Upper lobe of right lung (tissue), 1 donor: ENCODE measurements at places on chromosomes 11 and 22.
A peak's percentile ranks its signal among the peaks of the same experiment; 100 is the strongest.

GRCh38 chr11:86608251-86608799, 64.1 kb downstream of the ME3 start:
- no peaks in the 10 kb centered on the region for H3K36me3 ChIP-seq
- peak overlapping the region; percentile 5 for H3K27ac ChIP-seq
- peak overlapping the region; percentile 4 for H3K4me3 ChIP-seq
- no peaks in the 10 kb centered on the region for H3K27me3 ChIP-seq
- peak; percentile 73 for DNase-seq
- H3K4me1 ChIP-seq = peaks cover 18% of the 10 kb centered on the region

DNA sequence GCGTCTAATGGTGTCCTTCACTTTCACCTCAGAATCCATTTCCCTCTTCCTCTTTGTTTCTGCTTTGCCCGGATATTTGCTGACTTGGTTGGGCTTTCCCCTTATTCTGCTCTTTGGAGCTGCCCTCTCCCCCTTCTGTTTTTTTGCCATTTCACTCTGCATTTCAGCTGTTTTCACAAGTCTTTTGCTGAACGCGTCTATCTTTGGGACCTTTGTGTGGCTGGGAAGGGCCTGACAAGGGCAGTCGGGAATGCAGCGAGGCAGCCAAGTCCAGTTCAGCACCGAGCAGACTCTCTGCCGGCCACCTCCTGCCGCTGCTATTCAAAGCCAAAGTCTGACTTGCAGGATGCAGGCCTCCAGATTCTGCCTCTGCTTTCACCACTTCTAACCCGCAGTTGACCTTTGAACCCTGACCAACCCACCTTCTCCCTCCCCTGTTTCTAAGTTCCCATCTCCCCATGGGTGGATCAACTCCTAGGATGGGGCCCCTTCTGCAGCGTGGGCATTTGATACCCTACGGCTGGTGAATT, 38.2 kb downstream of the FEZ1 start:
- DNase-seq = no peak
- no peak overlapping the region for H3K4me3 ChIP-seq
- peaks cover 3% of the 10 kb centered on the region for H3K4me1 ChIP-seq
- no peaks in the 10 kb centered on the region for H3K36me3 ChIP-seq

DNA sequence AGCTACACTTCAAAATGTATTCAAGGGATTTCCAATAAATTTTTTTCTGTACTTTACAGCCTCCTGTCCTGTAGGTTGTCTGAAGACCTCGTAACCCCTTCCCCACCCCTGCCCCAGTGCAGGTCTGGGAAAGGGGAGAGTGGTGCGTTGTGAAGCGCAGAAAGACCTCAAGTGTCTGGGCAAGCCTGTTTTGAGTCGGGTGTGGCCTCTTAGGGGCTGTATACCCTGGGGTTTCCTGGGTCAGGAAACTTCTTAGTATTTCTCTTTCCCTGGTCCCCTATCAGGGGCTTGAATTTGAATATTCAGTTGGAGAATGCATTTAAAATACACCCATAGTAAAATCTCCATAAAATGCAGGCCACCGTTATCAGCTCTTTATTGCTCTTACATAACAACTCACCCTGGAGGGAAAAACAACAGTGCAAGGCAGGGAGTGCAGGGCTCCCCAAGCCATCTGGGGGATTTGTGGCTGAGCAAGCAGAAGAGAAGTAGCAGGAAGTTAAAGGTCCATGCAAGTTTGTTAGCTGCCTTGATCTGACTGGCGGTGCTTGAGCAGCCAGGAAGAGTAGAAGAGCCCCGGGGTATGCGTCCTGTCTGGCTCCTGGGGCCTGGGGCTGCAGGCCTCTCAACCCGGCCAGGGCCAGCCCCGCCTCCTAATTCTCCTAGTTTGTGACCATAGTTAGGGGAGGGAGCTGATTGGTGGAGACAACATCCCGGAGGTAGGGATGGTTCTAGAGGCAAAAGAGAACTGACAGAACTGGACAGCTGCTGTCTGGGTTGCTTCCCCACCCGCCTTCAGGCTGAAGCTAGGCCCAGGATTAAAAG, 25.7 kb downstream of the ARHGAP1 start:
- DNase-seq = peak; percentile 64
- H3K36me3 ChIP-seq = peaks cover 75% of the 10 kb centered on the region
- H3K27me3 ChIP-seq = no peaks in the 10 kb centered on the region
- no peak overlapping the region for H3K4me3 ChIP-seq

- H3K4me3 ChIP-seq = no peak overlapping the region
- peak overlapping the region; percentile 76 for H3K27ac ChIP-seq
- no peaks in the 10 kb centered on the region for H3K27me3 ChIP-seq
These were observed 113.6 kb downstream of the MICAL2 start for GRCh38 chr11:12223771-12224536.

DNA sequence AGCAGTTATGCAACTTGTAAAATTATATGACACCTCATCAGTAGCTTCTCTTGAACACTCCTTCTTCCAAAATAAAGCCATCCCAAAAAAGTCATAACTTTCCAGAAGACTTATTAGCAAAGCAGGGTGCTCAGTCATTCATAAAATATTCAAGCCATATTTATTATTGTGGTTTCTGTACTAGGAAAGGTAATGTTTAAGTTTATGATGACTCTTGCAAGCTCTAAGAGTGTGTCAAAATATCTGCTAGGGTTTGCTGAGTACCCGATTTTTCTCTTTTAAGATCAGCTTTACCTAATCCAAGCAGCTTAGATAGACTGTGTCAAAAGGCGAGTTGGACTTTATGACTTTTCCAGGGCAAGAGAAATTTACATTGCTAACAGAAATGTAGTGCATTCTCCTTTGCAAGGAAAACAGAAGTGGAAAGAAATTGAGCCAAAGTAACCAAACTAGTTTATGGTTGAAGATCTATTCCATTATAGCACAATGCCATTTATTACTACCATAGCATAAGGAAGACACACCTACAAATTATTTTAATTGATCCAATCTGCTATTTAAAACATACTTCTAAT, 98.0 kb upstream of the SOX6 start:
- no peak overlapping the region for H3K4me3 ChIP-seq
- no peaks in the 10 kb centered on the region for H3K36me3 ChIP-seq
- no peak overlapping the region for H3K27ac ChIP-seq
- H3K4me1 ChIP-seq = no peaks in the 10 kb centered on the region
- no peak for DNase-seq
- H3K27me3 ChIP-seq = no peaks in the 10 kb centered on the region

- no peak overlapping the region for H3K4me3 ChIP-seq
- H3K27ac ChIP-seq = no peak overlapping the region
- H3K36me3 ChIP-seq = no peaks in the 10 kb centered on the region
- no peaks in the 10 kb centered on the region for H3K4me1 ChIP-seq
- DNase-seq = peak; percentile 56
- no peaks in the 10 kb centered on the region for H3K27me3 ChIP-seq
These were observed 89.6 kb downstream of the PHF21B start for GRCh38 chr22:44920183-44920582.

- no peaks in the 10 kb centered on the region for H3K27me3 ChIP-seq
- DNase-seq = no peak
- H3K4me3 ChIP-seq = no peak overlapping the region
- H3K36me3 ChIP-seq = no peaks in the 10 kb centered on the region
- no peaks in the 10 kb centered on the region for H3K4me1 ChIP-seq
These were observed 7.6 kb upstream of the PGA3 start for GRCh38 chr11:61195719-61196118.

DNA sequence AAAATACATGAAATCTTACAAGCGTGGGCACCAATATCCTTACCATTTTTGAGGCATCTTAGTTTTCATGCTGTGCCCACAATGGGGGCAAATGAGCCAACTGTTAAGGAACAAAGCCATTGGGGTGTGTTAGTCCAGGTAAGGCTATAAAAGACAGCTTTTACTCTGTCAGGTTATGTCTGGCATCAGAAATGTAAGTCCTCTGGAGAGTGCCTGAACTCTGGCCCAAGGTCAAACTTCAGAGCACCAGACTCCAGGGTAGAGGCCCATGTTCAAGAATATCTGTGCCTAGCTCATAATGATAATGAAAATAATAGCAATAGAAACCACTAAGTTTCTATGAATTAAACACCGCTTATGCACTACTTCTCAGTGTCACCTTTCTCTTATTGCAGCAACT, 105.5 kb downstream of the CSNK2A3 start:
- no peak for DNase-seq
- H3K27me3 ChIP-seq = no peaks in the 10 kb centered on the region
- H3K4me3 ChIP-seq = no peak overlapping the region
- H3K36me3 ChIP-seq = no peaks in the 10 kb centered on the region
- no peak overlapping the region for H3K27ac ChIP-seq
- H3K4me1 ChIP-seq = peaks cover 11% of the 10 kb centered on the region

DNA sequence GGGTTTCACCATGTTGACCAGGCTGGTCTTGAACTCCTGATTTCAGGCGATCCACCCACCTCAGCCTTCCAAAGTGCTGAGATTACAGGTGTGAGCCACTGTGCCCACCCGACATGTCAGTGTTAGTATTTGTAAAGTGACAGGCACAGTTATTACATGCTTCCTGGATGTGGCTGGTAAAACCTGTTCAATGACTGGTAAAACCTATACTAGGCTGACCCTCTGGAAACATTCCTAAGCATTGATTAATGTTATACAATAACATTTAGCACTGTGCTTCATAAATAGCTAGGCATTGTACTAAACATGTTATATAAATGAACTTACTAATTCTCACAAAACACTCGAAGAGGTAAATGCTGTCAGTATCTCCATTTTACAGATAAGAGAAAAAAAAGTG, 20.9 kb upstream of the JHY start:
- DNase-seq = no peak
- H3K4me1 ChIP-seq = no peaks in the 10 kb centered on the region
- H3K36me3 ChIP-seq = no peaks in the 10 kb centered on the region
- H3K4me3 ChIP-seq = no peak overlapping the region
- H3K27me3 ChIP-seq = peaks cover 9% of the 10 kb centered on the region
- H3K27ac ChIP-seq = no peak overlapping the region

GRCh38 chr11:47982616-47983015, 2.3 kb downstream of the PTPRJ start:
- peaks cover 21% of the 10 kb centered on the region for H3K4me1 ChIP-seq
- no peaks in the 10 kb centered on the region for H3K36me3 ChIP-seq
- H3K27me3 ChIP-seq = no peaks in the 10 kb centered on the region
- no peak for DNase-seq
- H3K4me3 ChIP-seq = peak overlapping the region; percentile 6

DNA sequence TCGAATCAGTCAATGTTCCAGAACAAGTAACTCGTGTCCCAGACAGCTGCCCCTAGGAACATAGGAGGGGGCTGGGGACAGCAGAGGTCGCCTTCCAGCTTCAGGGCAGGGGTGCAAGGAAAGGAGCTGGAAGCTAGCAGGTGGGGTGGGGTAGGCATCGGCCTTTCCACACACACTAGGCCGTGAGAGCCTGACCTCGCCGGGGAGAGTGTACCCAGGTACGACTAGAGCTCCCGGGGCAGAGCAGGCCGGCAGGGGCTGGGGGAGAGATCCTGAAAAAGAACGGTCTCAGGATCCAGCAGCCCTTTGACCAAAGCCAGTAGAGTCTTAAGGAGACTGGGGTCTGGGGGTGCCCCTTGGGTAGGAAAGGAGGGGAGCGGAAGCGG, 1127.5 kb downstream of the BRD1 start:
- DNase-seq = no peak
- H3K27ac ChIP-seq = no peak overlapping the region
- H3K4me1 ChIP-seq = no peaks in the 10 kb centered on the region
- H3K36me3 ChIP-seq = no peaks in the 10 kb centered on the region

- H3K27me3 ChIP-seq = no peaks in the 10 kb centered on the region
- no peak overlapping the region for H3K4me3 ChIP-seq
- H3K4me1 ChIP-seq = peaks cover 40% of the 10 kb centered on the region
These were observed 24.0 kb downstream of the PANX1 start for GRCh38 chr11:94152678-94153065.

DNA sequence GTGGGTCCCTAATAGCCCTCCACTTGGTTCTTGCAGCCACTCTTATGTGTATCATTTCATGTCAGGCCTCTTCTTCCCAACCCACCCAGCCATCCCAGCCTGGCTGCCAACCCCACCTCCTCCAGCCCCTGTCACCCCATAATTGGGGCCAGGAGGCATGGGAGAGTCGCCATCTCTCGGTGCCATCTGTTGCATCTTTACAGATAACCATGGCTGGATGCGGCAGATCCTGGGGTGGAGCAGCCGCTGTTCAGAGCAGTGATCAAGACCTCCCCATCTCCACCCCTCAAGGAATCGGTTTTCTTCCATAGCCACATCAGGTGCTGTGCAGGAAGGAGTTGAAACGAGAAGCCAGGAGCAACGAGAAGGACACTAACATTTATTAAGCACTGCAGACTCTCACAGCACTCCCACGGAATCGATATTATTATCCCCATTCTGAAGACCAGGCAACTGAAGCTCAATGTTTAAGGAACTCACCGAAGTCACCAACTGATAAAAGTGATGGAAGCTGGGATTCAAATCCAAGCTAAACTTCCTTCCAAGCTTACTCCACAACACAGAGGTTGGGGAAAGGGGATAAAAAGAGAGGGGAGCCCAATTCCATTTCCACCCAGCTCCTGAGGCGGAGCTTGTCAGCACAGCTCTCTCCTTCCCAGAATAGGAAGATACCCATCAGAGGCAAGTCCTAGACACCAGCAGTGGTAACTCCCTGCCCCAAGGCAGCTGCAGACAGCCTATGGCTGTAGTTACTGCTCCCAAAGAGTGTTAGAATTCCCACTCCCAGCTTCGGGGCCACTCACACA, 2.7 kb downstream of the SLC43A1 start:
- no peak for DNase-seq
- no peak overlapping the region for H3K27ac ChIP-seq
- peaks cover 12% of the 10 kb centered on the region for H3K4me1 ChIP-seq
- no peak overlapping the region for H3K4me3 ChIP-seq
- no peaks in the 10 kb centered on the region for H3K27me3 ChIP-seq

DNA sequence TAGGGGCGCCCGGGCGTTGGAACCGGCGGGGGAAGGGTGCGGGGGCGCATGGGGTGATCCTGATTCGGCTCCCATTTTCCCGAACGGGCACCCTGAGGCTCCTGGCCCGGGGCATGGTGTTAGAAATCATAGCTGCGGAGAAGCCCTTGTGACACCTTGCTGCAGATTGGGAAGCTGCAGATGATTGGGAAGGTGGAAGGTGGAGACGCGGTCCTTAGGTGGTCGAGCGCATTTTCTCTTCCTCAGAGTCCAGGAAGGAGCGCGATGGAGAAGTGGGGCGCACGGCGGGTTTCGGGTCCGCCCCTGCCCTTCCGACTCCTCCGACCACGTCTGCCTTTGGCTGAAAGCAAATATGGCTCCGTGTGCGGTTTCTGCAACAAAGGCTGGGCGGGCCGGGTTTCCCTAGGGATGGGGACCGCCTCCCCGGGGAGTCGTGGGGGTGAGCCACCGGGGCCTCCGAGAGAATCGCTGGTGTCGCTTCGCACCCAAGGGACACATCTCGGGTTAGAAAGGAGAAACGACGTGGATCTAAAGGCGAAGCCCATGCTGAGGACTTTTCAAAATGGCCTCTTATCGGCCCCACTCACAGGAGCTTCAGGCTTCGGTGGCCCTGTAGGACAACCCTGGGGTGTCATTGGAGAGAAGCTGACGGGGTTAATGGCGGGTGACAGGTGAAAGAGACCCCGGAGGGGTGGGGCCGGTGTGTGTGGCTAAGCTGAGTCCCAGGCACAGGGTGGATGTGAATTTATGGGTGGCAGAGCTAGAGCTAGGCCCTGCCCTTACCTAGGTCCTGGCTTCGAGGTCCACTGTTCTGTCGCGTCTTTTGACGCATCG, 707 bp upstream of the FTH1 start:
- peak overlapping the region; percentile 98 for H3K27ac ChIP-seq
- H3K36me3 ChIP-seq = peaks cover 31% of the 10 kb centered on the region
- DNase-seq = peak; percentile 87
- H3K4me1 ChIP-seq = peaks cover 61% of the 10 kb centered on the region
- H3K27me3 ChIP-seq = no peaks in the 10 kb centered on the region
- H3K4me3 ChIP-seq = peak overlapping the region; percentile 99
